Cerebellum (tissue), 4 donors: ENCODE measurements at places on chromosomes 1 and 21. TPM values are rescaled to one million over a fixed set of nuclear protein-coding genes. Genes with fewer than 3 reads are reported as not detected.

GRCh38 chr1:86231076-86231475 lies 74.5 kb upstream of the COL24A1 start:
- DNase-seq = no peak

GRCh38 chr1:27599605-27600497 lies 4.1 kb downstream of the AHDC1 start:
- DNase-seq = no peak

- no peak for DNase-seq
Observed at GRCh38 chr1:162717548-162718184, 72.8 kb upstream of the HSD17B7 start.

DNA sequence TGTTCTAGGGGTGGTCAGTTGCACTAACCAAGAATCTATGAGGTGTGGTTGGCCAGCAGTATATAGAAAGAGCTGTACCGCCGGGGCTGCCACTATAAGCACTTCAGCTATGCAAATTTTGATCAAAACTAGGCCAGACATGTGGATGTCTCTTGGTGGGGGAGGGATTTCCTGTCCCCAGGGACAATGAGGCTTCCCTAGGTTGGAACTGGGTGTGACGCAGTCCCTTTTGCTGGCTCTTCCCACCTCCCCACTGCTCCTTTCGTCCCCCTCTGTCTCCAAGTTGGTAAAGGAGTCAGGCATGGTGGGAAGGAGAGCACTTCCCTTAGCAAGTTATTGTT lies 13.6 kb downstream of the SDCCAG8 start:
- DNase-seq = no peak

DNA sequence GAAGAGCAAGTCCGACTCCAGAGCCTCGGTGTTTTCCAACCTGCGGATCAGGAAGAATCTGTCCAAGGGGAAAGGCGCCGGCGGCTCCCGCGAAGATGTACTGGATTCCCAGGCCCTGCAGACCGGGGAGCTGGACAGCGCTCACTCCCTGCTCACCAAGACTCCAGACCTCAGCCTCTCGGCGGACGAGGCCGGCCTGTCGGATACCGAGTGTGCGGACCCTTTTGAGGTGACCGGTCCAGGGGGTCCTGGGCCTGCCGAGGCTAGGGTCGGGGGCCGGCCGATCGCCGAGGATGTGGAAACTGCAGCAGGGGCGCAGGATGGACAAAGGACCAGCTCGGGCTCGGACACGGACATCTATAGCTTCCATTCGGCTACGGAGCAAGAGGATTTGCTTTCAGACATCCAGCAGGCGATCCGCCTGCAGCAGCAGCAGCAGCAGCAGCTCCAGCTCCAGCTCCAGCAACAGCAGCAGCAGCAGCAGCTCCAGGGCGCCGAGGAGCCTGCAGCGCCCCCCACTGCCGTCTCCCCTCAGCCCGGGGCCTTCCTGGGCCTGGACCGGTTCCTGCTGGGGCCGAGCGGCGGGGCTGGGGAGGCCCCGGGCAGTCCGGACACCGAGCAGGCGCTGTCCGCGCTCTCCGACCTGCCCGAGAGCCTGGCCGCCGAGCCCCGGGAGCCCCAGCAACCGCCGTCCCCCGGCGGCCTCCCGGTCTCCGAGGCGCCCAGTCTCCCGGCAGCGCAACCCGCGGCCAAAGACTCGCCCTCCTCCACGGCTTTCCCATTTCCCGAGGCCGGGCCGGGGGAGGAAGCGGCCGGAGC lies 827 bp downstream of the FMN2 start:
- peak; percentile 37 for DNase-seq

The EIF2D gene
- total RNA-seq = 22.5 TPM

The RXFP4 gene
- total RNA-seq = not detected
